ENCODE measurements at places on chromosomes 7 and 10.
A peak's percentile ranks its signal among the peaks of the same experiment; 100 is the strongest.

GRCh38 chr7:80136261-80137055 lies 1.8 kb downstream of the GNAI1 start:
- no peak for DNase-seq

GRCh38 chr10:34392641-34393170 lies 422.4 kb downstream of the PARD3 start:
- DNase-seq: no peak

- no peak for DNase-seq
These were observed 21.5 kb downstream of the SH3PXD2A start for GRCh38 chr10:103833731-103834365.

- no peak for DNase-seq
These were observed 71.5 kb upstream of the NANOS1 start for GRCh38 chr10:118957966-118958365.

DNA sequence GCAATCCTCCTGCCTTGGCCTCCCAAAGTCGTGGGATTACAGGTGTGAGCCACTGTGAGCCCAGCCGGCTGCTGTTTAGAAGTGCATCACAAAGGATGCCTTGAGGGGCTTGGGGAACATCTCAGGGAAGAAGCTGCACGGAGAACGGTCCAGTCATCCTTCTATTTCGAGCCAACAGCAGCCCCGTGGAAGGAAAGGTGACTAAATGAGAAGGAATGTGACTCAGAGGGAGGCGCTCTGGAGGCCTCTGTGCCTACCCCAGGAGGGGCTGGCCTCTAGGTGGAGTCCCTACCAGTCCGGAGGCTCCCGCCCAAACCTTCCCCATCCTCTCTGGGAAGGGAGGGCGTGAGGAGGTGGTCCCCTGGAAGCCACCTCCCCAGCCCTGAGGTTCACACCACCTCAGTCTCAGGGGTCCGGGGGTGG lies 76.2 kb downstream of the CTBP2 start:
- DNase-seq: peak; percentile 51

DNA sequence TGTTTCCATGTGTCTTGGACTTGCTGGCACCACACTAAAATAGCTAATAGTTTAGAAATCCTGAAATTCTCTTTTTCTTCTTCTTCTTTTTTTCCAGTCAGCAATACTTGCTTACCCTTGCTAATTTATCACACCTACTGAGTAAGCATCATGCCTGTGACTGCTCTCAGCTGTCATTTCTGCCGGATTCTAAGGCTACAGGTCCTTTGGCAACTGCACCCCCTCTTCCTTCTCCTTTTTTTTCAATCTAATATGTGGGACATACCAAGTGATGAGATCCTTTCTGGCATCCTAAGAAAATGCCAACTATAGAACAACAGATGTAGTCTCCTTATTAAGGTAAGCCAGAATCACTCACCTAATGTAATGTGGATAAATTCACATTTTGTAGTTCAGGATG lies 444.7 kb downstream of the MAGI2 start:
- DNase-seq: no peak

GRCh38 chr10:91590142-91590903 lies 42.5 kb downstream of the PPP1R3C start:
- DNase-seq: no peak

DNA sequence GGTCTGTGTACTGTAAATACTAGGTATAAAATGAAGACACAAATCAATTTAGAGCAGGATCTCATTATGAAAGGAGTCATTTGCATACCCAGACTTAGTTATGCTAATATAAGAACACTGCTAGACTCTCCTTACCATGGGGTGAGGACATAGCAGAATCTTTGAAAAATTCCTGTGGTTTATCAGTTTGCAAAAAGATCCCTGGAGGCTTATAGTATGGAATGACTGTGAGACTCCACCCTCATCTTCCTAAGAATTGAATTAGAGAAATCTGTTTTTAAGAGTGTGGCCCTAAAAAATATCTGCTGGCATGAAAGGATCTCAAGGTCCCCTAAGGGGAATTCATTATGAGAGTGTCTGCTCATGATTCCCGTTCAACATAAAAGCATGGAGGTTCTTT lies 63.2 kb downstream of the WNT2 start:
- DNase-seq: no peak

DNA sequence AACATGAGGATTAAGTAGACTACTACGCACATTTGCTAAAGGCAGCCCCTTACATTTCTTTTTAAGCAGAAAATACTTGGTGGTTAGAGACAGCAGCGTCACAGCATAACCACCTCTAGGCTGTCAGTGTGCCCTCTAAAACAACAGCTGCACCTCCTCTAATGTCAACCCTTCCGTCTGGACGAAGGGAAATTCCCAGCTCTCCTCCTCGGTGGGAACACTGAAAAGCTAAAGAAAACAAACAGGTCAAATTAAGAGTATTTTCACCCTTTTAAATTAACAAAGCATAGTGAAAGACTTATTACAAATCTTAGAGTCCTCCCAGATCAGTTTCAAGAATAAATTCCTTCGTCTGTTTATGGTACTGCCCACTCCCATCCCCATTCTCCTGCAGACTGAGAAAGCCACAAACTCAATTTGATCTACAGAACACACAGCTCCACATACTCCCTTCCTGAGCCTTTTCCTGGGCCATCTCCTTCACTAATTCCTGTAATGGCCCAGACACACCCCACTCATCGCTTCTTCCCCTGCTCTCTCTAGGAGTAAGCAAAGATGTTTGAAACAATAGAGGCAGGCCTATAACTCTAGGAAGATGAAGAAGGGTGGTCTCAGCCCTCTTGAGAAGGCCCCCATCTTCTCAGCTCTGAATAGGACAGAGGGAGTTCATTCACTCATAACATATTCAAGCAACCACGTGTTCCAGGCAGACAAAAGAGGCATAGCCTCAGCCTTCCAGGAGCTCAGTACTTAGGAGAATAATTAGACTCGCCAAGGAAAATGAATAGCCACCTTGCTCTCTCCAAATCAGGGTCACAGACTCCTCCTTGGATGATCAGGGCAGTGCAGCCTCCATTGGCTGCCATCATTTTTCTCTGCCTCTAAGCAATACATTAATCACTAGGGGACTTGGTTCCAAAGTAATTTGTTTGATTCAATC lies 47.5 kb upstream of the HNRNPH3 start:
- DNase-seq: no peak

- DNase-seq: no peak
These were observed 106.7 kb upstream of the CAV2 start for GRCh38 chr7:116392806-116393205.

DNA sequence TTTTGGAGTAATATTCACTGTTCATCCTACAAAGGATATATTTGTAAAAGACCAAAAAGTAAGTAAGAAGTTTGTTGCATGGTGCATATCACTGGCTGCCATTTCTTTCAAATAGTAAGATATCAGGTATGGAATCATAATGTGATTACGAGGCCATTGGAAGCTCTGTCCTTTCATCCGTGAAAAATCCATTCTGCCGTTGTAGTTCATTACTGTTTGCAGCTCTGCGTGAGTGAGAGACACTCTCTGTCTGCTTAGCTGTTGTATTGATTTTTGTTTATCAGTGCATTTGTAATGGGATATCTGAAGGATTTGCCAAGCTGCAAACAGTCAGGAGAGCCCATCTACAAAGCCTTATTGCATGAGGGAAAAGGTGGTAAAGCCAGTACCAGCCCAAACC lies 44.1 kb upstream of the SLC39A12 start:
- DNase-seq: no peak

GRCh38 chr10:11762706-11763500 lies 20.7 kb downstream of the ECHDC3 start:
- no peak for DNase-seq

- no peak for DNase-seq
These were observed 86.8 kb upstream of the CACNA2D1 start for GRCh38 chr7:82530361-82530760.

DNA sequence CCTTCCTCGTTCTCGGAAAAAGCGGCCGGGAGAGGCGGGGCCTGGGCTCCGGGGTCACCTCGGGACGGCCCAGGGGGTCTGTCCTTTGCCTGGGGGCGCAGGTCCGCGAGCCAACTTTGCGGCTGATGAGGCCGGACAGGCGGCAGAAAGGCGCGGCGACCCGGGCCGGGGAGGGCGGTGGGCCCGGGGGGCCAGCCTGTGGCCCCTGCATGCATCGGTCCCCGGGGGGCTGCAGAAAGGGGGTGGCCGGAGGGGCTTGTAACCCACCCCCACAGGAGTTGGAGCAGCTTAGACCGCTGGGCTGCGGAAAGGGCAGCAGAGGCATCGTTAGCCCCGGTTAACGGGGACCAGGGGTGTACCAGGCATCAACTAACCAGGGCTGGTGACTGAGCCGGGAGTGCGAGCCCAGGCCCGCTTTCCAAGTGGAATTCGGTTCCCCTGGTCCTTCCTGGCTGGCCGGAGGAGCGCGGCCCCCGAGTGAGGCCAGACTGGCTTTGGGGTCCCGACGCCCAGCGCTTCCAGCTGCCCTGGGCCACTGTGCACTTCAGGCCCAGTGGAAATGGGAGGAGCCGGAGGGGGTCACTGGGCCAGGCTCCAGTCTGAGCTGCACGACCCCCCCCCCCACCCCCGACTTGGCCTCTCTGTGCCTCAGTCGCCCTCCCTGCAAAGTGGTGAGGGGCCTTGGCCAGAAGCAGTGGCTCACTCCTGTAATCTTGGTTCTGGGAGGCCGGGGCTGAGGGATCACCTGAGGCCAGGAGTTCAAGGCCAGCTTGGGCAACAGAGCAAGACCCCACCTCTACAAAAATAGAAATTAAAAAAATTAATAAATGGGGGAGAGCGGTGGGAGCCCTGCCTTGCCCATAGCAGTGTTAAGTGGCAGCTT lies 919 bp downstream of the SLC29A4 start:
- no peak for DNase-seq

DNA sequence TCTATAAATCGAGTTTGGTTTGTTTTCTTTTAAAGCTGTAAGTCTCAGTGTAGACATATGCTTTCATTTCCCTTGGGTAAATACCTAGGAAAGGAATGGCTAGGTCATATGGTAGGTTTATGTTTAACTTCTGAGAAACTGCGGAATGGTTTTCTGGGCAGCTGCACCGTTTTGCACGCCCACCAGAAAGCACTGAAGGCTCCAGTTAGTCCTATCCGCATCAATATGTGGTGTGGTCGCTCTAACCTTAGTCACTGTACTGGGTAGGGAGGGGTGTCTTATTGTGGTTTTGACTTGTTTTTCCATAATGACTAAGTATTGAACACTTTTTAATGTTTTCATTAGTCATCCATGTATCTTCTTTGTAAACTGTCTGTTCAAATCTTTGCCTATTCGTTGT lies 279.5 kb upstream of the AKR1E2 start:
- no peak for DNase-seq

DNA sequence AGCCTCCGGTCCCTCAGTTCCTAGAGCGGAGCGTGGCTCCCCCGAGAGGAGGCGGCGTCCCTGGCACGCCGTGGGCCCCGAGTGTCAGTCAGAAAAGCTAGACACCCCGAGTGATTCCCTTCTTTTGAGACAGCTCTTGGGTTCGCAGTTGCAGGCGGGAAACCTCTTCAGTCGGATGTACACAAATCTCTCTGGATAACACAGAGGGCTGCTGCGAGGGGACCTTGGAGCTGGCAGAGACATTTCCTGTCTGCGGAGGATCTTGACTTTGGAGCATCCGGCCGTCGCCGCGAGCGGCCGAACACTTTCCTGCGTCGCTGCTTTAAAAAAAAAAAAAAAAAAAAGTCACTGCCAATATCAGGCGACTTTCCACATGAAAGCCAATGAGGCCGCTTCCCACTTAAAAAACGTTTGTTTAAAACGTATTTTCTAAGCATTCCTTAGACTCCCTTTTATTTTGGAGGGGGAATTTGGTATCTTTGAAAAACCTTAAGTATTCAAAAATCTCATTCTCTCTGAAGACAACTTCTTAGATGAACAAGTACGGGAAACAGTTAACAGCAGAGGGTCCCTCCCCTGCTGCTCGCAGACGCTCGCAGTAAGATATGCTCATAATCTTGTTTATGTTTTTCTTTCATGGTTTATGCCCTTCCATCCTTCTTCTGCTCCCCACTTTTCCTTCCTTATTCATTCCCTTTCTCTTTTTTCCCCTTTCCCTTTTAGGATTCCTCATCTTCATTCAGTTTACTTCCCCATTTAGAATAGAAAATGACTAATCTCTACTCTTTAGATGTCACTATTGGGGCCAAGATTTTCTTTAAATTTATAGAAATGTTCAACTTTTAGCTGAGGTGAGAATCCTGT lies 10.0 kb downstream of the HHEX start:
- no peak for DNase-seq

DNA sequence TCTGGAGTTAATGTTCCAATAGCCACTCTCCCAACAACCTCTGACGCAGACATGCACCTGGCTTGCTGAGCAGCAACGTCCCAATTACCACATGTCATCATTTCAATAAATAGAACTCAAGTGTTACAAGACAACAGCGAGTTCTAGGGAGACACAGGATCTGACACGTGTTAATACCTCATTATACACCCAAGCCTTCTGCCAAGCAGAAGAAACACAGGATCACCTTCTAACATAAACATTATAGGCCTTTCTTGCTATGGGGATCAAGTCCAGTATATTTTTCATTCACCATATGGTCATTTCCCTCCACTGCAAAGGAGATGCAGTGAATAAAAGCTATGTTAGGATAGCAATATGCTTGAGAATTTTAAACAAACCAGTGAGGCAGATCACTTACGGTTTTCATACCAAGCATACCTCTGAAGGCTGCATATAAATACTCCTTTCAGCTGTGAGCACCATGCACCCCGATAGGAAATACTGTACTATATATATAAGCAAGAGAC lies 74.2 kb downstream of the JAZF1 start:
- no peak for DNase-seq

- no peak for DNase-seq
These were observed 950.3 kb downstream of the SORCS1 start for GRCh38 chr10:106214243-106214642.

GRCh38 chr7:143458681-143459080 lies 15.4 kb downstream of the TAS2R60 start:
- no peak for DNase-seq

GRCh38 chr10:46526682-46527038 lies 29.8 kb downstream of the GPRIN2 start:
- no peak for DNase-seq

DNA sequence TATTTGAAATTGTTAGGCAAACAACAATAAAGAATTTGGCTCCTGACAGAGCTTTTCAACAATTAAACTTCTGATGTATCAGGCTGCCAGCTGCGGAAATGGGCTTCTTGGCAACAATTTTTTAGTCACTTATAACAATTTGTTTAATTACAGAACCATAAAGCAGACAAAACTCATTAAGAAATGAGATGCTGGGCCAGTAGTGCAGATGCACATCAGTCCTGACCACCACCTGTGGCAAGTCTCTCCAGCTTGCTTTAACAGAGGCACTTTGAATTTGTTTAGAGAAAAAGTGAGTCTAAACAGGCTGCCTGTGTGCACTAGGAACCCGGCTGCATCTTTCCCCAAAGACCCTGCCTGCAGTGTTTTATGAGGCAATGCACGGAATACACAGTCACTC lies 1124.4 kb downstream of the NXPH1 start:
- no peak for DNase-seq
